ENCODE measurements at places on chromosomes 6 and 20.

- no peak for DNase-seq
Measured at GRCh38 chr6:149102324-149102723, 215.2 kb upstream of the TAB2 start.

DNA sequence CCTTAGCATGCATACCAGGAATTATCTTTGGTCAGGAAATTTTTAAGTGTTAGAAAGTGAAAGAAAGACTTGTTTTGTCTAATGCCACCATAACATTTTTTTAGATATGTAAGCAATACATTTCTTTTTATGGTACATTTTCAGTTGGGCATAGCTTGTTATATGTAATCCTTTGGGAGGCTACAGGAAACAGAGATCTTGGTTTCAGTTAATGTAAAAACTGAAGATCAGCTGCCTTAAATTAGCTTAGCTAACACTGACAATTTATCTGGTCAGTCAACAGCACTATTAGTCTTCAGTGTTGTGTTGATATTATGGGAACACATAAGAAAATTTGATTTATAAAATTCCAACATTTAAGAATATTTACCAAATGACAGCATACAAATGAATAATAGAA lies 78.6 kb upstream of the SMIM8 start:
- DNase-seq, result no peak

DNA sequence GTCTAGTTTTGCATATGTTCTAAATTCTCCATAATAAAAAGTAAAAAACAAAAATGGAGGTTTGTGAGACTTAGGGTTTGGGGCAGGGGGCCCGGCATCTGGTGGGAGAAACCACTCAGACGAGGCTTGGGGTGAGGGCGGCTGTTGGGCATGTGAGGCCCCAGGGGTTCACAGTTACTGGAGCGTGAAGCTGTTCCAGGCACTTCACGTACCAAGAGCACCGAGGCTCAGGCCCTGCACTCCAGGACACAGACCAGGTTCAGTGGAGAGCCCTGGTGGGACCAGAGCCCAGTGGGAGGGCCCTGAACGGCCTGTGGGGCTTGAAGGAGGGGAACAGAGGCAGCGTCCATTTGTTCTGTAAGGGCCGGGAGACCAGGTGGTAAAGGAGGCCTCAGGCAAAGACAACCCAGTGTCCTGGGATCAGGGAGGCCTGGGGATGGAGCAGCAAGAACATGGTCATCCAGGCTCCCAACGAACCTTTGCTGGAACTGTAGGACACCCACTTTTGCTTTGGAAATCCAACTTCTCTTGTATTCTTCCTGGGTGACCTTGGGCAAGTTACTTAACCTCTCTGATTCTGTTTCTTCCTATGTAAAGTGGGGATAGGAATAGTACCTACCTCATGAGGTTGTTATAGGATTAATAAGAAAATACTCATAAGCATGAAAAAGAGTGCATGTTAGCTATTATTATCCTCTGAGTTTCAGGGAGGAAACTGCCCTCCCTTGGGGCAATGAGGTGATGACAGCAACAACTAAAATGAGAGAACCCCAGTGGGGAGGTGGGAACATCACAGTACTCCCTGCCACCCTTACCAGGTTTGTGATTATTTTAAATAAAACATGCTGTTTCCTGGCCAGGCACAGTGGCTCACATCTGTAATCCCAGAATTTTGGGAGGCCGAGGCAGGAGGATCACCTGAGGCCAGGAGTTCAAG lies 1.1 kb upstream of the FGD2 start:
- no peak for DNase-seq

DNA sequence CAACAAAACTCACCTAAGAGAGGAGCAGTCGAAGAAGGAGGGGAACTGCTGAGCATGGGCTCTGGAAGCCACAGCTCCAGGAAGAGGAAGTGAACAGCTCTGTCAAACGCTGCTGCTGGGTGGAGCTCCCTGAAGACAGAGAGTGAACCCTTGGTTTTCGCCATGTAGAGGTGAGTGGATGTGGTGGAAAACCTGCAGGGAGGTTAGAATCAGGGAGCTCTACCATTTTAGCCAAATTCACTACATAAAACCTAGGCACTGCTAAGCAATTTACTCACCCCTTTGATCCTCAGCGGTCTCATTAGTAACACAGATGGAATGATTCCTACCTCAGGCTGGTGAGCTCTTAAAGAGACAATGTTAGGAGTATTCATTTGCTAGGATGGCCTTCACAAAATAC lies 19.4 kb upstream of the TFAP2A start:
- DNase-seq, result no peak

- no peak for DNase-seq
Measured at GRCh38 chr6:164694386-164694785, 615.0 kb downstream of the C6orf118 start.

DNA sequence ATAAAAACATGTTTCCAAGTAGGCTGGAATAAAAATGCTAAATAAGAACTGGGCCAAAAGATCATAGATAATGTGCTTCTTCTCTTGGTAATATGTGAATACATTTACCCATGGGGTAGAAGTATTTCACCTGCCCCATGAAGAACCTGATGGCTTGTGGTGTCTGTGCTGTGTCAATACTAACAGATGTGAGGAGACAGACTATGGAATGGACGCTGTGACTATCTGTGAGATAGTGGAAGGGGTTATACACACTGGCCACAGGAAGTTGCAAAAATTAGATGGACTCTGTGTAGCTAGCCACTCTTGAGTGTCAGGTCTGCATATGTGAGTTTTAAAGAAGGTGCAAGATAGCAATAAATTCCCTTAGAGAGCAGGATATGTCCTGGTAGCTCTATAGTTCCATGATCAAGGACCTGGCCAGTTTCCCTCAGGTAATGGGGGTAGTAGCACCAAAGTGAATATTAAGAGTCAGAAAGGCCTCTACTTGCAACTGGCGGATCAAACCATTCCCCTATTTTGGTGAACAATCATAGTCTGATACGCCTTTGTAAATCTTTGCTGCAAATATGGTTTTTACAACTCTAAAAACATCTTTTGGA lies 48.6 kb downstream of the NEDD9 start:
- no peak for DNase-seq

DNA sequence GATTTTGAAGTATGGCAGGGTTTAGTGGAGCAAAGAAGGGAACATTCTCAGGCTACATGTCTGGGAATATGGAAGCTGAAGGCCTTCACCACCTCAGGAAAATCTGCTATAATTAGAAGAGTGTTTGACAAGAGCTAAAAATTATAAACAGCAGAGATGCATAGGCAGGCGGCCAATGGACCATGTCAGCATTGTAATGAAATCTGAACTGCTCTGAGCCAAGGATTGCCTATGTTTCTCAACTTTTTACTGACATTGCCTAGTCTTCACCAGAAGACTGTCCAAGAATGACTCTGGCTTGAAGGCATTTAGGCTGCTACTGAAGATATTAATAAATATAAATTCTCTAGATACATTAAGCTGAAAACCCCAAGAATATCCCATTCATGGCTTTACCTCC lies 84.1 kb downstream of the C6orf52 start:
- no peak for DNase-seq

GRCh38 chr6:160141001-160141726 lies 19.5 kb downstream of the SLC22A1 start:
- DNase-seq, result no peak

DNA sequence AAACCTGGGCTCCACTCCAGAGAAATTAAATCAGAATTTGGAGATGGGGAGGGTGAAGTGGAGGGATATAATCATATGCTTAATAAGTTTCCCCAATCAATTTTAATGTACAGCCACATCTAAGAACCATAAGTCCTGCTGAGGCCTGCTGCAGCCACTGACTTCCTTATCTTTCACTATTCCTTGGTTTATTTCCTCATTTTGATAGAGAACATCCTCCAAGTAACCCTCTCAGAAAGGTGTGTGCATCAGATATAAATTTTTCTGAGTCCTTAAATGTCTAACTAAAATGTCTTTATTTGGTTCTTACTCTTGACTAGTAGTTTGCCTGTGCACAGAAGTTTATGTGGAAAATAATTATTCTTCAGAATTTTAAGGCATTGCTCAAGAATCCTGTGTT lies 23.7 kb upstream of the SIRT5 start:
- no peak for DNase-seq

All from stimulated activated CD4-positive, alpha-beta T cell treated with anti-CD3 and anti-CD28 coated beads, Interleukin-12 subunit alpha, Interleukin-12 subunit beta, amount 100 ng/mL, for 24 hours (primary cell).